HepG2 (cell line): ENCODE measurements at places on chromosomes 7 and 10.

DNA sequence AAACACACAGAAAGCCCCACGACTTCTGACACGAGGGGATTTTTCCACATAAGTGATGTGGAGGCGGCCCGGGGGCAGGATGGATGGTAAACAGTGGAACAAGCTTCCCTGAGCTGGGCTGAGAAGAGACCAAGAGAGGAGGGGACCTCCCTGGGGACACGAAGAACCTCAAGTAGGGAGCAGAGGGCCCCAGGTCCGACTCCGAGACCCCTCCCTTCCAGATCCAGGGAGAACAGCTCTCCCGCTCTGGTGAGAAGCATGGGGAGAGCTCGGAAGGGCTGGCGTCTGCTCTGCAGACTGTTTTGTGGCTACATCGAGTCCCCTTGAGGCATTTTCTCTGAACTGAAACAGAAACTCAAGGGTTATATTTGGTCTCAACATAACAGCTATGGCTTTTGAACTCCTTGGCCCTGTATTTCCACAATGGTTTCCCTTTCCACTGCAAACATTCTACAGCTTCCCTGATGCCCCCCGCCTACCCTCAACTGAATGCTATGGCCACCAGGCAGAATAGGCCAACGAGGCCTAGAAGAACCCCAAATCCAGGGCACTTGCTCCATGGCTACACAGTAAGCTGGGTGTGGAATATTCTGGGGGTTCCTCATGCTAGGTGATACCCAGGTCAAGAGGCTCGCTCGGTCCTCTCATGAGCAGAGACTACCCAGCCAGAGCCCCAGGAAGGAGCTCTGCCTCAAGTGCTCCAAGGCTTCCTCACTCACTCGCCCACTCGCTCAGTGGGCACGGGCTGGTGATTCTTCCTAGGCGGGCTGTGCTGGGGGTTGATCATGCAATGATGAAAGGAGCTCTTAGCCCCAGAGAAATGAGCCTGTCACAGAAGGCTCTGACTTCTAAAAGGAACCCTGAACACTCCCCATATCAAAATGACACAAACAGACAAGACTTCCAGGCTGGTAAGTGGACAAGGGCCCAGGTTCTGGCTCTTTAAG lies 47.5 kb downstream of the FAM53B start:
- no peak for DNase-seq

DNA sequence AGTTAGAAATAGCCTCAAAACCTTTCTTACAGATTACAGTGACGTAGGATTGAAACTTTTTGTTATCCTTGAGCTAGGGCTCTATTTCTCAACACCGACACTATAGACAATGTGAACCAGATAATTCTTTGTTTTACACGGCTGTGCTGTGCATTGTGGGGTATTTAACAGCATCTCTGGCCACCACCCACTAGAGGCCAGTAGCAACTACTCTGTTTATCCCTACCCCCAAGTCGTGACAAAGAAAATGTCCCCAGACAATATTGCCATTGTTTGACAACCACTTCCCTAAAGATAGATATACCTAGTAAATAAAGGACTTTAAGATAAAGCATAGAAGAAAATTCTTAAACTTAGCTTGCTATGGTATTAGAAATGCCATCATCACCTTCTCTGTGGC lies 359.6 kb downstream of the ARL4A start:
- DNase-seq: no peak

DNA sequence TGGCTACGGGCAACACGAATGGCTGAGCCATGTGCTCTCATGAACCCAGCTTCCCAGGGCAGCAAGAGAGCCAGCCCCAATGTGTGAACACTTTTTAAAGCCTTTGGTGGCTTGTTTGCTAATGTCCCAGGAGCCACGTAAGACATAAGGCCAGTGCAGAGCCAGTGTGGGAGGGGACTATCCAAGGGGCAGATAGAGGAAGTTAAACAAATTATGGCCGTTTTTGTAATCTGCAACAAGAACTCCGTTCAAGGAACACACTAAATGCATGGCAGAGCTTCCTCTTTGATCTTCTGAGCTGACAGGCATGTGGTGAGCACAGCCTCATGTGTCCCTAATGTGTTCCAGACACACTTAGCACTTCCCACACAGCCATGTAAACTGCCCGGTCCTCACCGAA lies 133.3 kb downstream of the TEX36 start:
- DNase-seq: no peak

DNA sequence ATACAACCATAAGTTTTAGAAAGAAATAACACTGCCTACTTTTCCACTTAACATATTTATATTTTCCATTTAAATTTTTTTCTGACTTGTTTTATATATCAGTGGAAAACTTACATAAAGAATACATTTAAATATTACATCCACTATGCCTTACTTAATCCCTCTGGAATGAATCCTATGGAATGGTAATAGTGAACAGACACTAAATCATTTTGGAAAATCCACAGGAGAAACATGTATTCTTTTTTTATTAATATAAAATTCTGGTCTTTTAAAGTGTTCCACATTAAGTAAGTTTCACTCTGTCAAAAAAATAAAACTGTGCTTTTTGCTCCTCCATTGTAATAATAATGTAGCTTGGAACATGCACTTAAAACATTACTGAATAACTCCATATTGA lies 236.8 kb upstream of the LRRN3 start:
- DNase-seq: no peak

DNA sequence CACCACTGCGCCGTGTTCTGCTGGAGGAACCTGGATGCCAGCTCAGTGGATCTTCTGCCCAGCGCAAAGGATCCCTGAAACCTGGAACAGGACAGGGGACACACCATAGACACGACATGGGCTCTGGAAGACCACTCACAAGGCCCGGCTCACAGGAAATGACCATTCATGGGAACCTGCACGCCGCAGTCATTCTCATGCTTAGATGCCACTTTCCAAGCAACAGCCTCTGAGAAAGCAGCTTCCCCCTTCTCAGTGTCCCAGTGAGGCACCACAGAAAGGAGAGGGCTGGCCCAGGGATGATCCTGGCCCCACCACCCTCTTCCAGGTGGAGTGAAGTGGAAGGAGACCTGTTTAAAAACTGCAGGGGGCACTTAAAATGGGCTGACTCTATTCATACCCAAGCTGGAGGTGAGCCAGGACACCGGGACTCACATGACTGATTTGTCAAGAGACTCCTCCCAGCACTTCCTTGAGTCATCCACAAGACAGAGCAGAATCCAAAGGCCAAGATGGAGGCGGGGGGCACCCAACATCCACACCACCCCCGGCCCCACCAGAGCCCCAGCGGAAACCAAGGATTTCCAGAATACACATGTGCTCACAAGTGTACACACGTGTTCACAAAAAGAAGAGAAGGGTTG lies 11.2 kb downstream of the CTBP2 start:
- DNase-seq: no peak

DNA sequence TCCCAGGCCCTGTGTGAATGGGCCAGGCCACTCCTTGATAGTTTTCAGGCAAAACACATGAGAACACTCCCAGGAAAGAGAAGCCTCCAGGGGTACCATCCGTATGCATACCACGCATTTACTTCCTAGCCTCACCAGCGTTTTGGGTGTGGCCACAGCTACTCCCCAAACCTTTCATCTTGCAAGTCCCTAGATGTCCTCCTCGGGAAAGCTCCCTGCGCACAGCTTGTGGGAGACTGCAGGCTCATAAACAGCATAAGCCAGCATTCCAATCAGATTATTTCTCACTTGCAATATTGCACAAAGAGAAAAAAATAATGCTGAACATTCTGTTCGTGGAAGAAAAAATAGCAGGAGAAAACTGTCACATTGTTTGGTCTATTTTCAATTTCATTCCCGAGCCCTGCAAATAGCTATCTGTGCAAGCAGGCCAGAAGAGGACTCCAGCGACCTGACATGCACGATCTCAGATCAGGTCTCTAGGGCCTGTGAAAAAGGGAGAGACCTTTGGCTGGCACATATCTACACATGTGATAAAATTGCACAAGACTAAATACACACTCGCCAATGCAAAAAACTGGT lies 175.6 kb downstream of the PLXNA4 start:
- no peak for DNase-seq

GRCh38 chr7:47932016-47932415 lies 16.2 kb downstream of the PKD1L1 start:
- DNase-seq: no peak

- DNase-seq: no peak
Observed at GRCh38 chr7:108135446-108136190, 5.5 kb upstream of the LAMB4 start.

GRCh38 chr10:115706488-115707076 lies 566.4 kb downstream of the GFRA1 start:
- DNase-seq: peak; percentile 1

GRCh38 chr7:138882249-138882648 lies 84.3 kb upstream of the ATP6V0A4 start:
- no peak for DNase-seq

- no peak for DNase-seq
Observed at GRCh38 chr10:77301305-77301730, 336.3 kb downstream of the KCNMA1 start.

DNA sequence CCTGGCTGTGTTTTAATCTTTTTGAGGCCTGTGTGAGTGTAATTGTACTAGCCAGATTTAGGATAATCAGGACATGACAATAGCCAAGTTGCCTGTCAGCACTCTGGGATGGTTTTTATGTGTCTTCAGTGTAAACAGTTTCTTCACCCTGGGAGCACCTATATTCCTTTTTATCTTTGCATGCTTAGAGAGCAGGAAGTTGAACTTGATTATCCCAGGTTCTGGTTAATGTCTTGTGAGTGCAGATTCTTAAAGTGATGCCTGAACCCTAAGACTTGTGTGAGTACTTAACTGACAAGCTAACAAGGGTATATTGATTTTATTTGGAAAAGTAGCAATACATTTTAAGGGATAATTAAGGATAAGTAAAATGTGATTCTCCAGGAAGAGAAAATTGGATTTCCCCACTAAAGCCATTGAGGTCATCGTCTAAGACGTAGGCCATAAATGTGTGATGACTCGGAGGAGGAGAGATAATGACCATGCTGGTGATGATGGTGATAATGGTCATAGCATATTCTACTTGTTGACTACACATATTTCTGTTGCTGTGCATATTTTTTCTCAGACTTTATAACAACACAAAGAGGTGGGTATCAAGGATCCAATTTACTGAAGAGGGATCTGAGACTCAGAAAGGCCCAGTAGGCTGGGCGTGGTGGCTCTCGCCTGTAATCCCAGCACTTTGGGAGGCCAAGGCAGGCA lies 234.7 kb downstream of the CAMK1D start:
- DNase-seq: no peak

GRCh38 chr7:23955145-23955544 lies 245.1 kb downstream of the STK31 start:
- DNase-seq: no peak

DNA sequence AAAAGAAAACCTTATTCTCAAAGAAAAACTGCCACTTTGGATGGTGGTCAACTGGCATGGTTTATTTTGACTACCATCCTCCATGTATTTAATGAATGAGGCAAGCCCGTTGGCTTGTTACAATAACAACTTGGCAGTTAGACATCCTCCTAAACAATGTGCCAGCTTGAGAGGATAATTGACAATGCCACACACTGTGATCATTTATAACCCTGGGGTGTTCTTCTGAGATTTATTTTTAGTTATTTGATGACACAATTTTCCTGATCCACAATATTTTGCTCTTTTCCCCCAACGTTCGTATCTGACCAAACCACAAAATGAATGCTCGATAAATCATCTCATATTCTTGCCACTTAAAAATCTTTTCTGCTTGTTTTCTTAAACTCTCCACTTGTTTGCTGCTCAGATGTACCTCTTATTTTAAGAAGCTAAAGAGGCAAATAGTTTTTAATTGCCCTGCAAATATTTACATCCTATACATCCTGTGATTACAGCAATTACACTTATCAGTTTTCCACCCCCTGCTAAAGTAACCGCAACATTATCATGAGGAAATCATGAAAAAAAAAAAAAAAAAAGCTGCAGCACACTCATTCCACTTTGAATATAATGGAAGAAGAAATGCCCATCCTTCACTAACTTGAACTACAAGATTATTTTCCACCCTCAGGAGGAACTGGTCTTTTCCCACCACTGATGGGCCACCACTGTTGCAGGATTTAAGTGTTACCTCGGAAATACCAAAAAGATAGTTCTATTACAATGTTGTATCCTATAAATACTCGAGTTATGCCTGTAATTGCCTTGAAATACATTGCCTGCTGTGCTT lies 119.9 kb downstream of the MBL2 start:
- DNase-seq: no peak

DNA sequence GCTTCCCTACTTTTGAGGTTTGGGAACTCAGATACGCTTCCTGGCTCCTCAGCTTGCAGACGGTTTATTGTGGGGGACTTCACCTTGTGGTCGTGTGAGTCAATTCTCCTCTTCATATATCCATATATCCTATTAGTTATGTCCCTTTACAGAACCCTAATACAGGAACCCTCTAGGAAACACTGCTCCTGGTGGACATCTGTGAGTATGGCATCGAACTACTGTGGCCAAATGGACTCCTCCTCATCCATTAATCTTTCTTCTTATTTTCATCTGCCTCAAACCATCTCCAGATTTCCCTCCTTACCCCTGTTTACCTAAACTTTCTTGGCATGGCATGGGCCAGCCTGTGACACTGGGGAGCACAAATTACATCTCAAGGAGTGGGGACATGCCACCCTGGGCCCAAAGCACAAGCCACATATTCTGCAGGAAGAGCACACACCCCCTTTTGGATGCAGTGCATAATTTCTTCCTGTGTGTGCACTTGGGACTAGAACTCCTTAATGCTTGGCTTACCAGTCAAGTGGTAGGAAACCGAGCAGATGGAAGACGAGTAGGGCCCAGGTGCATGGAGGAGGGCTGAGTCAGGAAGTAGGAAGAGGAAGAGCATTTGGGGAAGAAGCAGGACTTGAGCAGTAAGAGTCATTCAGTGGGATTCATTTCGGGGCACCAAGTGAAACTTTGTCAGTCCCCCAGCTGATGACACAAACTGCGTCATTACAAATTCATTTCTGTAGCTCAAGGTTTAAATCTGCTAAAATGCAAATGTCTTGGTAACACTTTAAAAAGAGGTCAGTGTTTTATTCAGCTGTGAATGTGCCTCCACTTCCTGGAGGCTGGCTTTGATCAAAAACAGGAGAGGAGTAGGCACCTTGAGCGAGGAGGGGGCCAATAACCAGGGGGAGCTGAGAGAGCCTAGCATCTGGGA lies 80.8 kb upstream of the PLXNA4 start:
- DNase-seq: no peak

DNA sequence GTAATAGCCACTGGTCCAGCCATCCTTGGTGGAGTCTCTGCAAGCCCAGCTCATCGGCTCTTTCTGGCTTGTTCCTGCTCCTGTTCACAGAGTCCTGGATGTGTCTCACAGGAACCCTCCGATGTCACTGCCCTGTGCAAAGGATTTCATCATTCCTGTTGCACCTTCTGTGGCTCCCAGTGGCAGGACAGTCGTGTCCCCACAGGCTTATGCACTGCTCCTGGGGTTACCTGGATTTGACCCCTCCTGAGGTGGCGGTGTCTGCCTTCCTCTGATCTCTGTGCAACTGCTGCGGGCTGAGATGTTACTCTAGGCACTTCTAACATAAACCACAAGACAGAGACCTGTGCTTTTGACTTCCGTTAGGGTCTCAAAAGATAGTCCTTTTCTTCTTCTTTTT lies 30.6 kb downstream of the APBB1IP start:
- DNase-seq: no peak

GRCh38 chr10:58177362-58177947 lies 90.2 kb downstream of the IPMK start:
- DNase-seq: peak; percentile 15
